ENCODE measurements at places on chromosomes 5 and 9.

DNA sequence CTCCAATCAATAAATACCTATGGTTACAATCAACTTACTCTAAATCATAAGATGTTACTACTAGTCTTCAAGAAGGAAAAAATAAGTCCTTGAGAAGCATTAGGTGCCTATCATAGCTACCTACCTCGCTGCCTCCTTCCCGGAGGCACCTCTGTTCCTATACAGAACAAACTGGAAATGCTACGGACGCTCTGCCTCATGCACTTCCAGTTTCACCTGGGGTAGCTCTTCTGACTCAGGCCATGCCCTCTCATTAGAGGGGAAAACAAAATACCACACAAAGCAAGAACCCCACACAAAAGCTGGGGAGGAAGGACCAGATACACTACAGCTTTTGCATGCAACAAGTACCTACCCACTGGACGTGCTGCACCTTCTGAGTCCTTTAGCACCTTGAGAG, 12.4 kb downstream of the SPRY4 start:
- no peak for DNase-seq

DNA sequence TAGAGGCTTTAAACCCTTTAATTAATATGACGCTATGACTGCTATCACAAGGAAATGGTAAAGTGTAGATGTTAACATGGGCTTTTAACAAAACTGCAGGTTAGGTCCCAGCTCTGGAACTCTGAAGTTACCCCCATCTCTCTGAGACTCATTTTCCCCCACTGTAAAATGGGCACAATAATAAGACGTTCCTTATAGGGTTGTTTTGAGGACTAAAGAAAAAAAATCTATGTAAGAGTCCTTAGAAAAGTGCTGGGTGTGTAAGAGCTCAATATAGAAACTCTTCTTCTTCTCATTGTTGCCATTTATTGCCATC, 45.8 kb upstream of the STK32A start:
- DNase-seq = no peak

GRCh38 chr5:141094481-141095262, at the start of gene PCDHB2:
PCDHB2 (plus strand) TSS chr5:141094615; CDS start chr5:141094791, 176 bp downstream.
- DNase-seq = no peak

DNA sequence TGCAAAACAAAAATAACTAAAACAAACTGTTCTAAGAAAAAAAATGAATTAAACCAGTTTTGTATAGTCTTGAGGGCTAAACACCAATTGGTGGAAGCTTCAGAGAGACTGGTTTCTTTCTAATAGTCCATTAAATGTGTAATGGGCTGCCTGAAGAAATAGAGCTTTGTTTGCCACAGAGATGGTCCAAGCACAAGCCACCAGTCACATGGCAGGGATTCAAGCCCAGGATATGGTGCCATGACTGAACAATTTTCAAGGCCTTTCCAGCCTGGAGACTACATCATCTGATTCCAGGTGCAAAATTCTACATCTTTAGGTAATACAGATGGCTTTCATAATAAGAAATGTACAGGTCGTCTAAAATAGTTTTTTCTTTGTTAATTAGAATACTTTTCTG, 355.3 kb downstream of the NR2F1-AS1 start:
- no peak for DNase-seq

- DNase-seq = no peak
Observed at GRCh38 chr5:133652951-133653759, 40.8 kb upstream of the FSTL4 start.

GRCh38 chr5:55853818-55854217, 2.7 kb downstream of the IL31RA start:
- no peak for DNase-seq

DNA sequence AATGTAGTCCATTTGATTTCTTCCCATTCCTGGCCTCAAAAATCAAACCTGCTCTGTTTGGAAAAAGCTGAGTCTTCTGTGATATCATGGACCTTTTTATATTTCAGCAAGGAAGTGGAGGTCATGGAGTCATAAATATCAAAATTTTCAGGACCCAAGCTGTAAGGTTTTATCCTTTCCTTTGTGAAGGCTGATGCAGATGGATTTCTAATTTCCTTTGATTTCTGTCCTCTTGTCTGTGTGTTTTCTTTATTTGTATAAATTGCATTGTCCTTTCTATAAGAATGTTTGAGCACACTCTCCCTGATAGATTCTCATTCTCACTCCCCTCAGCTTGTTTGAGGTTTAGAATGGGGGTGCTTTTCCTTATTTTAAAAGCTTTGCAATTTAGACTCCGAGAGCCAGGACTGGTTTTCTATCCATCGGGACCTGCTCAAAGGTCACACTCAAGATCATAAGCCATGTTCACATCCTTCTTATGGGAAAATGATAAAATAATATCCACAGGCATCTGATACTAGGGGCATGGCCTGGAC, 127.4 kb upstream of the TMEM161B start:
- no peak for DNase-seq

GRCh38 chr5:109455598-109456096, 45.9 kb upstream of the PJA2 start:
- no peak for DNase-seq

DNA sequence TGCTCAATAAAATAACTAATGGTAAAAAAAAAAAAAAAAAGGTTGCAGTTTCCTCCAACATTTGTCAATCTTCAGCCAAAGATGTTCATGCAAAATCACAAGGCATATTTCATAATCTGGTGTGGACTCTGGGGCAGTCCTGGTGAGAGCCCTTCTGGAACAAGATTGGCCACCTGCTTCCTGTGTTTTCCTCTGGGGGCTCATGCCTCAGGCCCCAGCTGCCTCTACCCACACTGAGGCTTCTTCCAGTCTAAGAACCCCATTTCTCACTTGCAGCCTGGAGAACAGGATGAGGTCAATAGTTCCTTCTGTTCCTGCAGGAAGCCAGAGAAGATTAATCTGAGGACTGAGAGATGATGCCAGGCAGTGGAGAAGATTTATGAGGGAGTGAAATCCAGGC, 492.6 kb upstream of the BRINP1 start:
- DNase-seq = no peak

- no peak for DNase-seq
Observed at GRCh38 chr9:108056805-108057386, 567.3 kb upstream of the KLF4 start.

GRCh38 chr9:2018764-2019558, 3.8 kb downstream of the SMARCA2 start:
- DNase-seq = no peak

- no peak for DNase-seq
Observed at GRCh38 chr5:133569347-133569746, 43.0 kb downstream of the FSTL4 start.

DNA sequence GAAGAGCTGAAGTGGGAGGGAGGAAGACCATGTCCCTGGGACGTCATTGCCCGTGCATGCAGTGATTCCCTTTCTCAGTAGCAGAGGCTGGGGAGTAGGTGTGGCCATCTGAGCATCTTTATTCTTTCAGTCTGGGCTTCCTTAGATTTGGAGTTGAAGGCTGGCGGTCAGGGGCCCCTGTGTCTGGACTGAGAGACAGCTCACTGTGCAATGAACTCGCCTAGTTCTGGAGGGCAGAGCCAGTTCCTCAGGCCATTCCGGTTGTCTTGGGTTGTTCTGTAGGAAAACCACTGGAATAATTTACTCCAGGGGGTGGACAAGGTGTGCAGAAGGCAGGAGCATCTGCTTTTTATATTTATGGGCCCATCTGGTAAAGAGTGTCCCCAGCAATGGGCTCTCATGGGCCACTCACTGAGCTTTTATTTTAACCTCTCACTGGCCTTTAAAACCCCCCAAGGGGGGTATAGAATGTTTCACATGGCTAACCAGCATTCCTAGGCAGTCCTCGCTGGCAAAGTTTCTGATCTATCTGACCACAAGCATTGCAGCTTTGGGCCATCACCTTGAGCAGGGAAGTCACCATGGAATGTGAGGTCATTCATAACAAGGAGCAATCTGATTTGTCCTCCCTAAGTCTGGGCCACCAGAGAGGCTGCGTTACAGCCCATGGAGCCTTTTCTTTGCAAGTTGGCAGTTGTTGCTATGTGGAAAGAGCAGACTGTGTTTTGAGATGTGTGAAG, 9.2 kb downstream of the STC2 start:
- no peak for DNase-seq

GRCh38 chr9:2106666-2107065, 91.5 kb downstream of the SMARCA2 start:
- DNase-seq = no peak

DNA sequence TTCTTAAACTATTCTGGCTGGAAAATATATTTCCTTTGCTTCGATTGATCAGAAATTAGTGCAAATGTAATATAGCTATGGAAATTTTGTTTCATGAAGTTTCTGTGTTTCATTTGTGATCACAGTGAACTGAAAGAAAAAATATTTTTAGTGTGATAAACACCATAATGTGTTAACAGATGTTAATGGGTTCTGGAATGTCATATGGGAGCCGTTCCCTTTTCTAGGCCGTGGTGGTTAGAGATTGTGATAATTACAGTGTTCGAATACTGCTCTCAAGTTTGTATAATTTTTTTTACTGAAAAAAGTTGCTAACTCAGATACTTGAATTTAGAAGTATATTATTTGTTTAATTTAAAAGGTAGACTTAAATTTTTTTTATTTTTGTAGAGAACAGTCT, 19.3 kb downstream of the GAPVD1 start:
- no peak for DNase-seq

- DNase-seq = no peak
Observed at GRCh38 chr9:70600506-70600905, 186.0 kb upstream of the KLF9 start.

- DNase-seq = no peak
Observed at GRCh38 chr5:58107704-58108103, 352.2 kb downstream of the PLK2 start.

GRCh38 chr9:16884952-16885513, 14.6 kb upstream of the BNC2 start:
- DNase-seq = no peak

DNA sequence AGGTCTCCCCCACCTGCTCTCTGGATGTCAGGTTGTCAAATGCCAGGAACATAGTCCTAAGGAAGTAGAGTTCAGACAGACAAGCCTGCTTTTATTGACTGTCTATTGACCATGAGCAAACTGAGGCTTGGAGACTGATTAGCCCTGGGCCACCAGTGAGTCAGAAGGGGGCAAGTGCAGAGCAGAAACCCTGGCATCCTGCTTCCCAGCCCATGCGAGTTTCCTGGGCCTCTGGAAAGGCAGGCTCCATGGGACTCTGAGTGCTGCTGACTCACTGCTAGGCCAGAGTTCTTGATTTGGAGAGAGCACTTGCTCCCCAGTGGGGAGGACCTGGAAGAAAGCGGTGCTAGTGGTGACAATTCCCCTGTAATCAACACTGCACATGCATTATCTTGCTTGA, 2.8 kb upstream of the HBEGF start:
- DNase-seq = no peak

- DNase-seq = no peak
Observed at GRCh38 chr9:109715344-109715743, 64.7 kb upstream of the PALM2AKAP2 start.

DNA sequence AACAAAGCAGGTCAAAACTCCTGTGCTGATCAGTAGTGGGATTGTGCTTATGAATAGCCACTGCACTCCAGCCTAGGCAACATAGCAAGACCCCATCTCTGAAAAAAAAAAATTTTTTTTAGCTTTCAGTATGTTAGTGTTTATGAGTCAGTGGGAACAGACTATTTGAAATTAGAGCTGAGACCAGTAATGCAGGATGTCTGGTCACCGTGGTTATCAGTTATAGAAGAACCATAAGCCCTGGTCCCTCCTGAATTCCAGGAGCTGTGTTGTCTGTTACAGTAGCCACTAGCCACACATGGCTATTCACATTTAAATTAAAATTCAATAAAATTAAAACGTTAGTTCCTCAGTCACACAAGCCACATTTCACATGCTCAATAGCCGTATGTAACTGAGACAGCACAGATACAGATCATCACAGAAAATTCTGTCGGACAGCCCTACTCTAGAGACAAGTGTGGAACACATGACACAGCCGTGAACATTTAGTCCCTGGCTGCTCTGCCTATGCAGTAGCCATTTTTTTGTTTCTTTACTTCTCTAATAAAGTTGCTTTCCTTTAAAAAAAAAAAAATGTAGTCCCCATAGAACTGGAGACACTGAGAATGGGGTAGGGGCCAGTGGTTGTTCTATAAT, 96.1 kb upstream of the SAP30L start:
- no peak for DNase-seq

GRCh38 chr5:169098331-169099121, 202.4 kb downstream of the SLIT3 start:
- no peak for DNase-seq

GRCh38 chr5:31328040-31328733, 134.7 kb downstream of the CDH6 start:
- no peak for DNase-seq

DNA sequence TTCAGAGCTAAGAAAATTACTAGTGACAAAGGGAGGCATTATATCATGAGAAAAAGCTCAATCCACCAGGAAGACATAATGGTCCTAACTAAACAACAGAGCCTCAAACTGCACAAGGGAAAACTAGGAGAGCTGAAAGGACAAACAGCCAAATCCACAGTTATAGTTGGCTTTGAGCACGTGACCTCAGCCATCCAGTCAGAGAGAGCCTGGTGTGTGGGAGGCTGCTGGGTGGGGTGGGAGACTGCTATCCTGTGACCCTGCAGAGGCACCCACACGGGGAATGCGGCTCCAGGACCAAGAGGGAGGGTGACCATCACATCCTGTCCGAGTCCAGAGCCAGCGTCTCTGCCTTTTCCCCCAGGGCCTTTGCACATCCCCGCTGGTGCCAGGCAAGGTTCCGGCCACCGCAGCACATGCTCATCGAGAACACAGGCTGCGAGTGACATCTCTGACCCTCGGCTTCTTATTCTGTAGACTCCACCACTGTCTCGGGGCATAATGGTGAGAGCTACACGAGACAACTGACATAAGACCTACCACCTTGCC, 145.1 kb downstream of the PHF2 start:
- DNase-seq = no peak

GRCh38 chr9:34343605-34344004, 14.2 kb downstream of the NUDT2 start:
- DNase-seq = no peak

- no peak for DNase-seq
Observed at GRCh38 chr9:85067792-85068191, 398.3 kb downstream of the NTRK2 start.

- no peak for DNase-seq
Observed at GRCh38 chr5:180689071-180689694, 39.8 kb upstream of the FLT4 start.

DNA sequence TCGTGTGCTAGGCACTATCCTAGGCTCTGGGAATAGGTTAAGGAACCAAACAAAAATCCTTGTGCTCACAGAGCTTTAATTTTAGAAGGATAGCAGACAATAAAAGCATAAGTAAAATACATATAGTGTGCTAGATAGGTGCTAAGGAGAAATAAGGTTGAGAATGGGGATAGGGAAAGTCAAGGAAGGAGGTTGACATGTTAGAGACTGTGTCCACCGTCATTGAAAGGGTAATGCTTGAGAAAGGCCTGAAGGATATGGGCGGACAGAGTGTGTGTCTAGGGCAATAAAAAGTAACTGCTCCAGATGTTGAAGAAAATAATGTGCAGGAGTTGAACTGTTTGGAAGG, 482 bp upstream of the TDRD7 start:
- no peak for DNase-seq
